IMR-90 (cell line): ENCODE measurements at places on chromosomes 4 and X. TPM values are rescaled to one million over a fixed set of nuclear protein-coding genes. Genes with fewer than 3 reads are reported as not detected.

SPANXB1 gene
- total RNA-seq = not detected in 2 replicates

RHOXF2B gene
- total RNA-seq = not detected in 2 replicates

SORCS2 gene
- 0.28 and 0.36 TPM in 2 replicates for total RNA-seq

TMEM271 gene
- not detected in 2 replicates for total RNA-seq

CXCL5 gene
- total RNA-seq = not detected in 2 replicates

SPANXN4 gene
- total RNA-seq = not detected in 2 replicates

F11 gene
- not detected in 2 replicates for total RNA-seq

CPEB2 gene
- total RNA-seq = 10.6 and 18.1 TPM in 2 replicates

HS3ST1 gene
- not detected in 2 replicates for total RNA-seq

PROM1 gene
- not detected in 2 replicates for total RNA-seq
